ENCODE measurements at places on chromosomes 1 and 21. TPM values are rescaled to one million over a fixed set of nuclear protein-coding genes. Genes with fewer than 3 reads are reported as not detected.

GRCh38 chr21:15029077-15029476 lies 35.7 kb downstream of the NRIP1 start:
- H3K4me1 ChIP-seq, result peaks cover 37% of the 10 kb centered on the region
- no peak overlapping the region for H3K27ac ChIP-seq
- no peaks in the 10 kb centered on the region for H3K27me3 ChIP-seq
- DNase-seq, result no peak
- no peak overlapping the region for H3K4me3 ChIP-seq

GRCh38 chr1:96808191-96808590 lies 86.6 kb downstream of the PTBP2 start:
- peaks cover 40% of the 10 kb centered on the region for H3K36me3 ChIP-seq
- no peaks in the 10 kb centered on the region for H3K27me3 ChIP-seq
- H3K4me3 ChIP-seq, result no peak overlapping the region
- H3K27ac ChIP-seq, result no peak overlapping the region

DNA sequence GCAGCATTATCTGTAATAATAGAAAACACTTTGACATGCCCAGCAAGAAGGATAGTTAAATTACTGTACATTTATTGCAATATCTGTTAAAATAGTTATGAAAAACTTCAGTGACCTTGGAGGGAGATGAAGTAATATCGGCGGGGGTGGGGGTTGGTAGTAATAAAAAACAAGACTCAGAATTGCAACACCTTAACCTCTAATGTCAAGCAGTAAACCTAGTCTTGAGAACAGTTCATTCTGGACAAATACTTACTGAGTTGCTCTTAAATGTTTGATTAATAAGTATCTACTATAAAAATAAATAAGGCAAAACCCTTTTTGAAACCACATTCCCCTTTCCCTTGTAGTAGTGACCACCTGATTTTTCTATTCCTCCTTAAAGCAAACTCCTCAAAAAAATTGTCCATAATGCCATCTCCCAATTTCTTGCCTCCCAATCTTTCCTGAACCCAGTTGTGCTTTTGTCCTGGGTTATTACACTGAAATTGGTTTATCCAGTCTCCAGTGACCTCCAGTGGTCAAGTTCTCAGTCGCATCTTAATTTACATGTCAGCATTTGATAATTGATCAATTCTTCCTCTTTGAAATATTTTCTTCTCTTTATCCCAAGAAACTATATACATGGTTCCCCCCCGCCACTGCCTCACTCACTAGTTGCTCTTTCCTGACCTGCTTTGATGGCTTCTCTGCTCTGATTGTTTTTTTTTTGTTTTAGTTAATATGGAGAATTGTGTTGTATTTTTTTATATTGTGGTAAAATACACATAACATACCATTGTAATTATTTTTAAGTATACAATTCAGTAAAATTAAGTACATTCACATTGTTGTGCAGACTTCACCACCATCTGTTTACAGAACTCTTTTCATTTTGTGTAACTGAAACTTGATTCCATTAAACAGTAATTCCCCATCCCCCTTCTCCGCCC lies 36.8 kb downstream of the RAP1A start:
- H3K4me1 ChIP-seq, result peaks cover 53% of the 10 kb centered on the region
- H3K27ac ChIP-seq, result no peak overlapping the region
- H3K27me3 ChIP-seq, result no peaks in the 10 kb centered on the region
- DNase-seq, result peak; percentile 27
- peaks cover 23% of the 10 kb centered on the region for H3K36me3 ChIP-seq
- no peak overlapping the region for H3K4me3 ChIP-seq

DNA sequence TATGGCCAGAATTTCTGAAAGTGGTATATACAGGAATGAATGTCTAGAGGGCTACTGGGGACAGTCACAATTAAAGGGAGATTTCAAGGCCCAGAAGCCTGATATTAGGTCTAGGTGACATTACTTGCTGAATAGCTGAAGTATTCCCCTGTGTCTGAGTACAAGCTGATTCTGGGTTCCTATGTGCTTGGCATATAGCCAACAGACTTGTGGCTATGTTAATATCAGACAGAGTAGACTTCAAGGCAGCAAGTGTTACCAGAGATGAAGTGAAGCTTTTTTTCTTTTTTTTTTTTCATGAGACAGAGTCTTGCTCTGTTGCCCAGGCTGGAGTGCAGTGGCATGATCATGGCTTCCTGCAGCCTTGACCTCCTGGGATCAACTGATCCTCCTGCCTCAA lies 8.3 kb downstream of the TTC4 start:
- H3K4me1 ChIP-seq, result peaks cover 6% of the 10 kb centered on the region
- H3K27me3 ChIP-seq, result no peaks in the 10 kb centered on the region
- DNase-seq, result no peak
- H3K4me3 ChIP-seq, result no peak overlapping the region

- no peaks in the 10 kb centered on the region for H3K36me3 ChIP-seq
- DNase-seq, result no peak
- H3K4me1 ChIP-seq, result no peaks in the 10 kb centered on the region
Measured at GRCh38 chr1:90580176-90580575, 136.9 kb downstream of the BARHL2 start.

DNA sequence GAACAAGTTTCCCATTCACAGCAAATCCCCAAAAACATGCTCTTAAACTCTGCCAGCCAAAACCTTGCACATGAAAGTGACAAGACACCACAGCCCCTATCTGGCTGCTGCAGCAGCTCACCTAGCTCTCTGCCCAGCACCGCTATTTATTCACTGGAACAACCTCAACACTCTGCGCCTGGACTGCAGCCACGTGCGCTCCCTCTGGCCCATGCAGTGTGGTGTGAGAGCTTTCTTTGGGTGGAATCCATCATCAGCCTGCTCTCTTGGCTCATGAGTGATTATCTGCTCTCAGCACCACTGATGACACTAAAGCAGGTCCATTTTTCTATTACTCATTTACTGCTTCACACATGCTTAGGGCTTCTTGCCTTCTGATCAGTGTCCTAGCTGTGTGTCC lies 11.4 kb downstream of the KCNJ6 start:
- no peak for DNase-seq
- no peaks in the 10 kb centered on the region for H3K4me1 ChIP-seq
- H3K27me3 ChIP-seq, result peaks cover 12% of the 10 kb centered on the region
- no peak overlapping the region for H3K27ac ChIP-seq

DNA sequence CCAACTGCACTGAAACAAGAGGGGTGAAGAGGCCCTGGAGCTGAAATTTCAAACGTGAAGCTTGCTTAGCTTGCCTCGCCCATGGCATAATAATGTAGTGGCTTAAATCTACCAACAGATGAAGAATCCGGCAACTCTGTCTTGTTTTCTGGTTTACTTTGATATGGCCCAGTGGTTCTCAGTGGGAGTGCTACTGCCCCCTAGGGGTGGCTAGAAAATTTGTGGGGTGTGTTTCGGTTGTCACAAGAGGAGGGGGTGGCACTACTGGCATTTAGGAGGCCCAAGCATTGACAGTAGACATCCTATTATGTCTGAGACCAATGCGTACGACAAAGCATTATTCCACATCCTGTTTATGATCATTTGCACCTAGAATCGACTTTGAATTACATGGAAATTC lies 51.9 kb upstream of the C8B start:
- peaks cover 2% of the 10 kb centered on the region for H3K27me3 ChIP-seq
- no peak overlapping the region for H3K27ac ChIP-seq
- no peak overlapping the region for H3K4me3 ChIP-seq
- H3K36me3 ChIP-seq, result no peaks in the 10 kb centered on the region
- peak; percentile 2 for DNase-seq

GRCh38 chr21:39913706-39914305 lies 46.6 kb downstream of the PCP4 start:
- H3K4me3 ChIP-seq, result no peak overlapping the region
- H3K27me3 ChIP-seq, result peaks cover 1% of the 10 kb centered on the region
- H3K4me1 ChIP-seq, result no peaks in the 10 kb centered on the region

GRCh38 chr1:57250021-57250420 lies 173.8 kb downstream of the DAB1 start:
- no peaks in the 10 kb centered on the region for H3K36me3 ChIP-seq
- no peak overlapping the region for H3K27ac ChIP-seq
- H3K4me1 ChIP-seq, result no peaks in the 10 kb centered on the region
- no peak for DNase-seq
- H3K27me3 ChIP-seq, result peaks cover 2% of the 10 kb centered on the region

GRCh38 chr21:31354604-31355443 lies 10.8 kb upstream of the TIAM1 start:
- H3K27me3 ChIP-seq, result no peaks in the 10 kb centered on the region
- H3K27ac ChIP-seq, result peak overlapping the region; percentile 74
- peak overlapping the region; percentile 41 for H3K4me3 ChIP-seq
- peaks cover 44% of the 10 kb centered on the region for H3K4me1 ChIP-seq

DNA sequence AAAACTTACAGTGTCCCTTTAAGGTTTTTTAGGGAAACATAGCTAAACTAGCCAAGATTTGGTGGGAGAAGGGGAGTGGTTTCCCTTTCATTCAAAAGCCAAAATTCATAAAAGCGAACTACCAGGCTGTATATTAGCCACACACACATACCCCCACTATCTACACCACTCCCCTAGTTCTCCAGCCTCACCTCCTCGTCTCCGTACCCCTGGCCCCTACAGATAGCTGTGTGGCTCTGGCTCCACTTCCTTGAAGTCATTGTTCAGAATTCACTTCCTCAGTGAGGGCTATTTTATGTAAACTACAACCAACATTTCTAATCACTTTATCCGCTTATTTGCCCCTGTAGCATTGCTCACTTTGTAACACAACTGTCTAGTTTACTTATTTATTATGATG lies 5.3 kb upstream of the DPH5 start:
- no peak for DNase-seq
- no peaks in the 10 kb centered on the region for H3K27me3 ChIP-seq
- H3K4me1 ChIP-seq, result peaks cover 63% of the 10 kb centered on the region
- peaks cover 68% of the 10 kb centered on the region for H3K36me3 ChIP-seq
- peak overlapping the region; percentile 58 for H3K27ac ChIP-seq

DNA sequence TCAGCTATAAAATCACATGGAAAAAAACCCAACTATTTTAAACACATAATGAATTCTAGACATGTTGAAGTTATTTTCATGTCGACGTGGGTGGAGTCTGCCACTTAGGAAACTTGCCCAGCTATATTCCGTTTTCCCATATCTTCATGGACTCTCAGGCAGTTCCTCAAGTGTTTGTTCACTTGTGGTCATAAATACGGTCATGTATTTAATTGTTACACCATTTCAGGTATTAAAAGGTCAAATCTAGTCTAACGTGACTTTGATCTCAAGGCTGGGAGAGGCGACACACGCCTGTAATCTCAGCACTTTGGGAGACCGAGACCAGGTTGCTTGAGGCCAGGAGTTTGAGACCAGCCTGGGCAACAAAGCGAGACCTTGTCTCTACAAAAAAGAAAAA lies 346.9 kb downstream of the PBX1 start:
- no peak overlapping the region for H3K4me3 ChIP-seq
- H3K36me3 ChIP-seq, result no peaks in the 10 kb centered on the region
- H3K27me3 ChIP-seq, result no peaks in the 10 kb centered on the region
- no peak for DNase-seq
- H3K27ac ChIP-seq, result no peak overlapping the region

GRCh38 chr1:221230605-221231004 lies 351.4 kb downstream of the HLX start:
- H3K36me3 ChIP-seq, result no peaks in the 10 kb centered on the region
- H3K27ac ChIP-seq, result no peak overlapping the region
- no peak for DNase-seq
- H3K27me3 ChIP-seq, result no peaks in the 10 kb centered on the region
- no peak overlapping the region for H3K4me3 ChIP-seq

DNA sequence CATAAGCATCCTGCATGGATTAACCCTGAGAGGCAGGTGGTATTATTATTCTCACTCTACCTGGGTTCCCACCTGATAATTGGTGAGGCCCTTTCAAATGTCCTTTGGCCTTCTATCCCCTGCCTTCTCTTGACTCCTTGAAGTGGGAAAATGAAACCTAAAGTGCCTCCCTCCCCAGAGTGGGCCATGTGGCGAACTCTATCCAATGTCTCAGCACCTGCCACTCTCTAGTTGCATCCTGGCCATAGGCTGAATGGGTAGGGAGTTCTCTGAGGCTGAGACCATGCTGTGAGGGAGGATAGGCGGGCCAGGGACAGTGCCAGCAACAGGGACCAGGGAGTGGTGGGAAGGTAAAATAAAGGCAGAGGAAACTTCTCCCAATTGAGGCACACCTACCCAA lies 35.3 kb downstream of the ELF3 start:
- no peaks in the 10 kb centered on the region for H3K4me1 ChIP-seq
- DNase-seq, result no peak

GRCh38 chr1:62311473-62311943 lies 7.7 kb downstream of the KANK4 start:
- no peaks in the 10 kb centered on the region for H3K4me1 ChIP-seq
- no peak for DNase-seq
- H3K4me3 ChIP-seq, result no peak overlapping the region
- H3K36me3 ChIP-seq, result no peaks in the 10 kb centered on the region
- no peak overlapping the region for H3K27ac ChIP-seq
- H3K27me3 ChIP-seq, result no peaks in the 10 kb centered on the region

- H3K27ac ChIP-seq, result no peak overlapping the region
- no peak for DNase-seq
- no peaks in the 10 kb centered on the region for H3K36me3 ChIP-seq
- no peaks in the 10 kb centered on the region for H3K4me1 ChIP-seq
- peaks cover 22% of the 10 kb centered on the region for H3K27me3 ChIP-seq
- no peak overlapping the region for H3K4me3 ChIP-seq
Measured at GRCh38 chr1:29471487-29472313, 235.4 kb downstream of the PTPRU start.

GRCh38 chr21:15219039-15219438 lies 154.2 kb upstream of the NRIP1 start:
- H3K27ac ChIP-seq, result no peak overlapping the region
- no peak overlapping the region for H3K4me3 ChIP-seq
- H3K4me1 ChIP-seq, result peaks cover 2% of the 10 kb centered on the region
- no peaks in the 10 kb centered on the region for H3K27me3 ChIP-seq
- H3K36me3 ChIP-seq, result no peaks in the 10 kb centered on the region

DNA sequence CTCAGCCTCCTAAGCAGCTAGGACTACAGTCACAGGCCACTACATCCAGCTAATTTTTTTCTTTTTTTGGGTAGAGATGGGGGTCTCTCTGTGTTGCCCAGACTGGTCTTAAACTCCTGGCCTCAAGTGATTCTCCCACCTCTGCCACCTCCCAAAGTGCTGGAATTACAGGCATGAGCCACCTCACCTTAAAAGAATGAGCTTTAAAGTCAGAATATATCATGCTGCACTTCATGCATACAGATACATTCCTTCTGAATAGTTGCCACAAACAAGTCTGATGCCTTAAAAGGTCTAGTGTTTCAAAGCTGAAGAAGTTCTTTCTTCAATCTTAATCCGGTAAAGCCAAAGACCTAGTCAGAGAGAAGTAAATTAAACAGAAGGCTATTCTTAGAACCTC lies 23.8 kb upstream of the CPLANE2 start:
- DNase-seq, result no peak
- H3K27ac ChIP-seq, result no peak overlapping the region
- peaks cover 2% of the 10 kb centered on the region for H3K36me3 ChIP-seq
- H3K27me3 ChIP-seq, result no peaks in the 10 kb centered on the region

The SEMA4A gene
- 23.8 TPM for total RNA-seq

The GJA8 gene
- not detected for total RNA-seq

The AMY1C gene
- total RNA-seq, result not detected
